NCI-H1105 (cell line): ENCODE measurements at places on chromosomes 16 and 17.

DNA sequence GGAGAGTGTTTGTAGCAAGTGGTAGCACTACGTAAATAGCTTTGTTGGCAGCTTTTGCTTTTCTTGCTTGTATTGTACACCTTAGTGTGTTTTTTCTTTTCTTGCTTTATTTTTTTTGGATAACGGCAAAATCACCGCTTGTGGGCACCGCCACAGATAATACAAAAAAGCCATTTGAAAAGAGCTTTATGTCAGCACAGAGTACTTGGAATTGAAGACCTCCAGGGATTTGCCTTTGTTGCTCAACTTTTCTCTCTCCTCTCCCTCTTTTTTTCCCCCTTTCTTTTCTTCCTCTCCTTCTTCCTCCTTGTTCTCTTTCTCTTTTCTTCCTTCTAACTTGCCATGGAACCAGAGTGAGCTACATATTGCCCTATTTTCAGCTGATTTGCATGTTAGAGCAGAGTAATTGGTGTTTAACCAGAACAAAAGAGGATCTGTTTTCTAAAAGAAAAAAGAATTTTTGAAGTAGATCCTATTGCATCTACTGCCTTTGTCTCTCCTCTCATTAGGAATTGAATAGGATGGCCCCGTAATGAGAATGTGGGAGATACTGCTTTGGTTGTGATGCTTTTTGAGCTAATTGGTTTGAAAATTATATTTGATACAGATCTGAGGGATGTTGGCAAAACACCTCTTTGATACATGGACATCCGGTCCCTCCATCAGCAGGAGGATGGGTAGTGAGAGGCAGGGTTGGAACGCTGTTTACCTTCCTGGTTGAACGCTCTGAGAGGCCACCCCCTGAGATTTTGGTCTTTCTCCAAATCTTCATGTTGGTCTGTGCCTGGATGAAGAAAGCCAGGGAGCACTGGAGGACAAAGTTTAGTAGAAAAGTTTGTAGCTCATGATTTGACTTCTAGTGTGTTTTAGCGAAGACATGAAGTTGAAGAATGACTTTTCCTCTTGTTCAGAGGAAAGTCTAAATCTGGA is 85.6 kb downstream of the MSI2 start:
- DNase-seq: no peak

GRCh38 chr17:9643611-9644010 is 1.7 kb upstream of the USP43 start:
- no peak for DNase-seq

GRCh38 chr17:42101513-42102292 is 3.4 kb upstream of the ZNF385C start:
- DNase-seq: no peak

DNA sequence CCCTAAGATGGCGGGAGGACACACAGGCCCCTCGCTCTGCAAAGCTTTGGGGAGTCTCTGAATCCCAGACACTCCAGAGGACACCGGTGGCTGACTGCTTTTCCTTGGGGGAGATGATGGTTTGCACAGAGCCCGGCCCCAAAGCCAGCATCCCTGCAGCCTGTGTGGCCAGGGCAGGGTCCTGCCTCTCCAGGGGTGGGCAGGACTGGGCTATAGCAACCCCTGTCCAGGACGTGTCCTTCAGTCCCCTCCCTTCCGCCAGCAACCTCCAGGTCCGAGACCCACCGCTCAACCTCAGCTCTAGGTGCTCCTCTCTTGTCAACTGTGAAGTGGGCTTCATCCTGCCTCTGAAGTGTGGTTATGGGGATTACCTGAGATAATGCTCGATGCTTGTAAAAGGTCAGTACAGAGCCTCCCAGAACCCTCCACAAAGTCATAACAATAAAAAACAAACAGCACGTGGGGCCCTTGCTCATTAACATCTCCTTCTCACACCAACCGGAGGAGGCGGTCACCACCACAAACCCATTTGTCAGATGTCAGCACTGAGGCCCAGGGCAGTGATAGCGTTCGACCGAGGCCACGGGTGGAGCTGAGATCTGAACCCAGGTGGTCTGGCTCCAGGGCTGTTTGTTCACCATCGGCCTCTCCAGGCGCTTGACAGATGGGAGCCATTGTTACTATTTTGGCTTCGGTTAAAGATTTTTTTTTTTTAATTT is 304.8 kb downstream of the IRF8 start:
- no peak for DNase-seq

DNA sequence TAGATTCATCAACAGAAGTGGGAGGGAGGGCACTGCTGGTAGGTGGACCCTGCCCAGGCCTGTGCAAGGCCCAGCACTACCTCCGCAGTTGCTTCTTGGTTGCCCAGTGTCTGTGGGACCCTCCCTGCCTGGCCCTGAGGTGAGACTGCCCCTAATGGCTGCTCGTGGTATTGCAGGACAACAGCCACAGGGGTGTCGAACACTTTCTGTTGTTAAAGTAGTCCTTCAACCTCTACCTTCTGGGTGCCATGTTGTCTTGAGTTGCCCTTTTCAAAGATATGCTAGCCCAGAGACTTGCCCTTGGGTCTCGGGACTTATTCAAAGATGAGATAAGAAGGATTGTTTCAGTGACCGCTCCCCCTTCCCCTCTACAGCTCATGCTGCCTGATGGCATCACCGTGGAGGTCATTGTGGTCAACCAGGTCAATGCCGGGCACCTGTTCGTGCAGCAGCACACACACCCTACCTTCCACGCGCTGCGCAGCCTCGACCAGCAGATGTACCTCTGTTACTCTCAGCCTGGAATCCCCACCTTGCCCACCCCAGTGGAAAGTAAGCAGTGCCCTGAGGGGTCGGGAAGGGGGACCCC is 29.1 kb downstream of the AKAP1 start:
- no peak for DNase-seq

DNA sequence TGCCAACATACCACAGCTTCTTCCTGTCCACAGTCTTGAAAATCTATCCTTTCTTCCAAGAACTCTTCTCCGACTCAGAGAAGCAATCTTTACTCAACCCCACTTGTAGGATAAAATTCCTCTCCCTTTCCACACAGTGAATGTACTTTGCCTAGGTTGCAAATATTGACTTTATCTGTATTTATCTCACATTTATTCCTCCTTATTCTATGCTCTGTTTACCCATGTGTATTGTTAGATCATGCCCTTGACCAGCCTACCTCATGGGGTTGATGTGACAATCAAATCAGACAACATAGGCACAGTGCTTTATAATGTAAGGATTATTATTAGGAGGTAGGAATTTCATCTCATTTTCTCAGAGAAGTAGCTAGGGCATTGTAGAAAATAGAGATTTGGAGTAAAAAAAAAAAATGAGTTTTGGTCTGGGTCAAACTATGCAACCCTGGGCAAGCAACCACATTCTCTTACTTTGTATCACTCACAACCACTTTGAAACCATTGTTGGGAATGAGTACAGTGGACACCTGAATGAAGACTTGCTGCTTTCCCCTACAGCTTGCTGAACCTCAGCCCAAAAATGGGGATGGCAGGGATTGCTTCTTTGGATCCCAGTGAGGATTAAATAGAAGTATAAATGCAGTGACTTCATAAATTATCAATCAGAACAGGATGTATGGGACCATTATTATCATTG is 9.1 kb upstream of the SLC35B1 start:
- DNase-seq: no peak
